ENCODE measurements at places on chromosomes 5 and 9.

- H3K4me3 ChIP-seq, result no peak overlapping the region
- H3K36me3 ChIP-seq, result no peaks in the 10 kb centered on the region
- no peak for DNase-seq
- no peaks in the 10 kb centered on the region for H3K27me3 ChIP-seq
Observed at GRCh38 chr5:145902421-145902820, 29.6 kb upstream of the GRXCR2 start.

DNA sequence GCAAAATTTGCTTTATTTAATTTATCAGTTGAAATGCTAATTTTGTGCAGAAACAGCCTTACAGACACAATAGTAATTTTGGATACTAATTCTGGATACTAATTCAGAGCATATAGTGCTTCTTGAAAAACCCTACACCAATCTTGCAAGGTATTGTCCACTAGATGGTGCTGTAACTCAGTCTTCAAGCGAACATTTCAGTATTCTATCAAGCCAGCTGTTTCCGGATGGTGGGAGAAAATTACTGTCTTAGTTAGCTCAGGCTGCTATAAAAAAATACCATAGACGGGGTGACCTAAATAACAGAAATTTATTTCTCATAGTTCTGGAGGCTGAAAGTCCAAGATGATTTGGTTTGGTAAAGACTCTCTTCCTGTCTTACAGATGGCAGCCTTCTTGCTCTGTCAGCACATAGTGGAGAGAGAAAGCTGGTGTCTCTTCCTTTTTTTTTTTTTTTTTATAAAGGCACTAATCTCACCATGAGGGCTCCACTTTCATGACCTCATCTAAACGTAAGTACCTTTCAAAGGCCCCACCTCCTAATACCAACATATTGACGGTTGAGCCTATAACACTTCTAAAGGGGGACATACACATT is 1306.5 kb upstream of the CDH9 start:
- no peak overlapping the region for H3K4me3 ChIP-seq
- H3K4me1 ChIP-seq, result no peaks in the 10 kb centered on the region
- no peaks in the 10 kb centered on the region for H3K27me3 ChIP-seq
- H3K36me3 ChIP-seq, result no peaks in the 10 kb centered on the region
- no peak overlapping the region for H3K27ac ChIP-seq
- no peak for DNase-seq

DNA sequence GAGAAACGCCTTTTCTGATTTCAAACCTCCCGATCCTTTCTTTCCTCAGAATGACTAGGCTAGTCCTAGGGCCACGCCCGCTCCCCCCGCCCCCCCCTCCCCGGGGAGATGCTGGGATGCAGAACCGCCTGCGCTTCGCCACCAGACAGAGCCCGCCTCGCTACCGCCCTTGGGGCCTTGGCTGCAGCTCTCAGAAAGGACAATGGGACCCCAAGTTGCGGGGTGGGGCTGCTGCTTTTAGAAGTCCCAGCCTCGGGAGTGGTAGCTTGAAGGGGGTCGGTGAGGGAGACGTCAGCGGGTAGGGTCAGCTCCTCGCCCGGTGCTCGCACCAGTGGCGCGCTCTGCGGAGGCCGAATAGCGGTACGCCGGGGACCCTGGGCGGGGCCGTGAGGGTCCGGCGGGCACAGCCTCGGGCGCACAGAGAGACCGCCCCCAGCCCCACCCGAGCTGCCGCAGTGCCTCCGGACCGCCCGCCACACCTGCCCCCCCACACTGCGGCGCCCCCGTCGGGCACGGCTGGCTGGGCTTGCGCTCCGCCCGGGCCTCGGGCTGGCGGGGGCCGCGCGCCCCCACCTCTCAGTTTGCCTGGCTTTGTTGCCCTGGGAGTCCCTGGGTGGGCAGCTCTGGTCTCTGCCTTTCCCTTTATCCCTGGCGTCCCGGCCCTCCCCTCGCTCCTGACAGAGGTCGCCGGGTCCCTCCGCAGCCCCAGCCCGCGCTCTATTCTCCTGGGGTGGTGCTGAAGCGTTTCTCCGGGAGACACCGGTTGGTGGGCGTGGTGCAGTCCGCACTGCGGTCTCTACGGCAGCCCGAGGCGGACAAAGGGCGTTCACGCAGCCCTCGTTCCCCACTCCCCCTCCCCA is 1.2 kb downstream of the MAP1B start:
- H3K4me3 ChIP-seq, result peak overlapping the region; percentile 77
- H3K27me3 ChIP-seq, result no peaks in the 10 kb centered on the region
- H3K27ac ChIP-seq, result peak overlapping the region; percentile 92
- H3K36me3 ChIP-seq, result no peaks in the 10 kb centered on the region
- DNase-seq, result peak; percentile 53

GRCh38 chr5:124949862-124950261 is 203.4 kb upstream of the ZNF608 start:
- peak overlapping the region; percentile 43 for H3K27ac ChIP-seq
- peak; percentile 11 for DNase-seq
- peaks cover 50% of the 10 kb centered on the region for H3K4me1 ChIP-seq
- H3K4me3 ChIP-seq, result no peak overlapping the region
- H3K36me3 ChIP-seq, result no peaks in the 10 kb centered on the region
